ENCODE measurements at places on chromosomes 4 and X.
A peak's percentile ranks its signal among the peaks of the same experiment; 100 is the strongest.

- DNase-seq = no peak
These were observed 208.9 kb upstream of the ARHGEF9 start for GRCh38 chrX:63993936-63994335.

DNA sequence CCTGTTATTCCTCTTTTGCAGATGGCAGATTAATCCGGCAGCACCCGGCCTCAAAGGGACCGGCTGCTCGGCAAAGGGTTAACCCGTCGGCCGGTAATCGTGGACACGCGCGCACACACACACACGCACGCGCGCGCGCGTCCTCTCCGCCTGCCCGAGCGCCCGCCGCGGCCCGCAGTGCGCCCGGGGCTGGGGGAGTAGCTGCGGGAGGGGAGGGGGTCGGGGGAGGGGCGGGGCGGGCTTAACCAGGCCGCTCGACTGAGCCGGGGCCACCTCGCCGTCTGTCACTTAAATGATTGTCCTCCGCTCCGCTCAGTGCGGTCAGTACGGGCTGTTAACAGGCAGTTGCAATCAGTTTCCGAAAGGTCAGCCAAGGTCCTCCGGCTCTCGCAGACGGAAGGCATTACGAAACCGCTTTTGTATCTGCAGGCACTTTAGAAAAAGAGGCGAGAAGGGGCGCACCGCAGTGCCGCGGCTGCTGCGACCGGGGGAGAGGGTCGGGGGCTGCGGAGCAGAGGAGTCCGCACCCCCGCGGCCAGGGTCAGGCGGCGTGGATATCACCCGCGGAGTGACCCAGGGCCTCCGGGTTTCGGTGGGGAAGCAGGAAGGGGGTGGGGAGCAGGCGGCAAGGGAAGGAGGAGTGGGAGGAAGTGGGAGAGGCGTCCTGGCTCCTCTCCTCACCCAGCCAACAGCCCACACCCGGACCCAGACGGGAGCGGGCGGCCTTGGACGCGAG, 57.3 kb upstream of the BCOR start:
- no peak for DNase-seq

DNA sequence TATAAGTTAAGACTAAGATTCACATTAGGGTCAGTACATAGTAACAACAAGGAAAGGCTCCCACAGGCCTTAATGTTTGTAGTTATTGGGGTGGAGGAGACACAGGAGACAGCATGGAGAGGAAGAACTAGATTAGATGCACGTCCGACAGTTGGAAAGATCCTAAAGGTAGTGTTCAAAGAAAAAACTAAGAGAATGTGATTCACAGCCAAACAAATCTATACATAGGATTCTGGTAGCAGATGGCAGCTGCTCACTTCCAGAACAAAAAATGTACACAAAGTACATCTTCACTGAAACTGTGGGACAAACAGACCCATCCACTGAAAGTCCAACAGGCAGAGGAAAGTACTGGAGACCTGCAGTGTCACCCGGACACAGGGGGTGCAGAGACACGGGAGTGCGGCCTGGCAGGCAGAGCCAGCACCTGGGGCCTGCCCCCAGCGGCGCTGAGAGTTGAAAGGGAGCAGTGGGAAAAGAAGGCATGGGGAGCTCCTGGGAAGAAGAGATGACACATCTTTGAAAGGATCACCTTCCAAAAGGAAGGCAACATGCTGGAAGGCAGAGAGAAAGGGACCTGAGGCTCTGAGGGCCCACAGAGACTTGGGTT, 40.0 kb downstream of the NELFA start:
- no peak for DNase-seq

- no peak for DNase-seq
These were observed 79.9 kb downstream of the CHST7 start for GRCh38 chrX:46653482-46653881.

GRCh38 chr4:88865466-88865865, 167.8 kb upstream of the NAP1L5 start:
- no peak for DNase-seq

DNA sequence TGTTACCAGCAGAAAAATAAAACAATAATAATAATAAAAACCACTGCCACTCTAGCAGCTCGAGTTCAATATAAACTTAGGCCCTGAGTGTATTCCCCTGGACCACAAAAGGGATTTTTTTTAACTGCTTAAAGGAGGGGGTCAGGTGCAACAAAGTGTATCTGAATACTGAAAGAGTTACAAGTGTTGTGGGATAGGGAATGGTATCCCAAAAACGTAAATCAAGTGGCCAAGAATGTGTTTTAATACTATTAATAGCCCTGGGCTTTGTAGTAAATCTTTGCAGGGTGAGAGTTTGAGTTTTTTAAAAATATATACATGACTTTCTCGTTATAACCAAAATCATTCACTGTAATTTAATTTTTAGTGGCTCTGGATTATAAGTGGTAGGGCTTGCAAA, 860.1 kb upstream of the INTU start:
- no peak for DNase-seq

DNA sequence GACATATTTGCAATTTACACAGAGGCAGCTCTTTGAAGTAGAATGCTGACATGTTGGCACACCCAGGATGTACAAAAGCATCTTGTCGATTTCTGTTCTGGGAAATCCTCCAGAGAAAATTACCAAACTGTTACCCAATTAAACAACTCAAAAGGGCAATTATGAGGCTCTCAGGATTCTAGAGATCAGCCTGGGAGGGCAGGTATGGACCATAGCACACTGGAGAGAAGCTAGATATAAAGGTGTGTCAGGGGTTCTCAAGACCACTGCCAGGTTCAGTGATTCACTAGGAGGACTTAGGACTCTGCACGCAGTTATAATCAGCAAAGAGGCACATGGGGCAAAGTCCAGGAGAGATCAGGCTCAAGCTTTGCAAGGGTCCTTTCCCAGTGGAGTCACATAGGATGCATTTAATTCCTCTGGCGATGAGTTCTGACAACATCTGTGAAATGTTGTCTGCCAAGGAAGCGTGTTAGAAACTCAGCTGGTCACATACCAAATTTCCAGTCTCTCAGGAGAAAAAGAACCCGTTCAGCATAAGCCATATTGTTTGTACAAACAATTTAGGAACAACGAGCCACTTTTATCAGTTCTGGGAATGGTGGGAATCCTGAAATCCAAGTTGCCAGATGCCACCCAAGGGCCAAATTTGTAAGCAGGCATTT, 100.8 kb downstream of the SYTL5 start:
- no peak for DNase-seq

GRCh38 chrX:147848543-147849443, 62.9 kb upstream of the FMR1 start:
- no peak for DNase-seq

GRCh38 chr4:16914208-16914607, 15.8 kb upstream of the LDB2 start:
- no peak for DNase-seq

GRCh38 chrX:13360146-13360545, 40.3 kb upstream of the ATXN3L start:
- DNase-seq = no peak

DNA sequence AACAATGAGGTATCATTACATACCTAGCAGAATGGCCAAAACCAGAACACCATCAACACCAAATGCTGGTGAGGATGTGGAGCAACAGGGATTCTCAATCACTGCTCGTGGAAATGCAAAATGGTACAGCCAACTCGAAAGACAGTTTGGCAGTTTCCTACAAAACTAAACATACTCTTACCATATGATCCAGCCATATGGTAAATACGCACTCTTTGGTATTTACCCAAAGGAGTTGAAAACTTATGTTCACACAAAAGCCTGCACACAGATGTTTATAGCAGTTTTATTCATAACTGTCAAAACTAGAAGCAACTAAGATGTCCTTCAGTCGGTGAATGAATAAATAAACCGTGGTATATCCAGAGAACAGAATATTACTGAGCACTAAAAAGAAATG, 7.8 kb downstream of the CASP3 start:
- no peak for DNase-seq

DNA sequence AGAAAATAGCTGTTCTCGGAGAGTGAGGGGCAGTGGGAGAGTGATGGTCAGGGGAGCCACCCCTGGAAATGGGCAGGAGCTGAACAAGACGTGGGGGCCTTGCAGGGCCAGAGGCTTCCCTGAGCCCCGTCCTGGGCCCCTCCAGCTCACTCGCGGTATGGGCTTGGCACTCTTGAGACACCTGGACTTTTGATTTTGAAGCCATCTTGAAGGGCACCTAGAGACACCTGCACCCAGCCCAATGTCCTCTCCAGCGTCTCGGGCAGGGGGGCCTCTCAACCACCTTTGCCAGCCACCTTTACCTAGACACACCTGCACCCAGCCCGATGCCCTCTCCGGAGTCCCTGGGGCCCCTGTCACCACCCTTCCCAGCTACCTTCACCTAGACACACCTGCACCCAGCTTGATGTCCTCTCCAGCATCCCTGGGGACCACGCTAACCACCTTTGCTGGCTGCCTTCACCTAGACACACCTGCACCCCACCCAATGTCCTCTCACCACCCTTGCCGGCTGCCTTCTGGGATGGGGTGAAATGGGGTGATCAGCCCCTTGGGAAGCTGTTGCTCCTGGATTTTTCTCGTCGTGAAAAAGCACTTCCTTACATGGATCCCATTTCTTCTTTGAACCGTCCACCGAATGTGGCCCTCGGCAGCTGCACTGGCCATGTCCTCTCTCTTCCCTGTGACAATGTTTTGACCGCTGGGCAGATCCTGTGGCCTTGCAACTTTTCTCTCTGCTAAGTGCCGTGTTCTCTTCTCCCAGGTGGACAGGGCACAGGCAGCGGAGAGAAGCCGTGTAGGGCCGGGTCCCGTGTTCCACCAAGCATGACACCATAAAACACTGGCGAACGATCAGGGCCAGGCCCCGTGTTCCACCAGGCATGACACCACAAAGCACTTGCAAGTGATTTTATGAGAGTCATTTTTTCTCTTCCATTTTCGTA, 47.5 kb downstream of the CPZ start:
- peak; percentile 4 for DNase-seq

DNA sequence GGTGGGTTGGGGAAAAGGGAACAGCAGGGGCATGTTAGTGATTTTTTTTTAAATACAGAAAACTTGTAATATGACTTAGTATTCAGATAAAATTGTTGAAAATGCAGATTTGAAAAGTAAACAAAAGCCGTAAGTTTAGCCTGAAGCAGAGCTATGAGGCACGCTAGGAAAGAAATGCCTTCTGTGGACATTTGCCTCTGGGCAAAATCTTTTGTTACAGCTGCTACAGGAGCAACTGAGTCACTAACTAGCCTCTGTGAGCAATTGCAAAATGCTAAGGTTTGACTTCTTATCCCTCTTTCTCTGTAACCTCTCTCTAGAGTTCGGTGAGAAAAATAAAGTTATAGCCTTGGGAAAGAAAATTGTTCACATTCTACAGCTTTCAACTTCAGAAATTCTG, 350.0 kb downstream of the SLC7A11 start:
- no peak for DNase-seq
